ENCODE measurements at places on chromosomes 1 and 21.

DNA sequence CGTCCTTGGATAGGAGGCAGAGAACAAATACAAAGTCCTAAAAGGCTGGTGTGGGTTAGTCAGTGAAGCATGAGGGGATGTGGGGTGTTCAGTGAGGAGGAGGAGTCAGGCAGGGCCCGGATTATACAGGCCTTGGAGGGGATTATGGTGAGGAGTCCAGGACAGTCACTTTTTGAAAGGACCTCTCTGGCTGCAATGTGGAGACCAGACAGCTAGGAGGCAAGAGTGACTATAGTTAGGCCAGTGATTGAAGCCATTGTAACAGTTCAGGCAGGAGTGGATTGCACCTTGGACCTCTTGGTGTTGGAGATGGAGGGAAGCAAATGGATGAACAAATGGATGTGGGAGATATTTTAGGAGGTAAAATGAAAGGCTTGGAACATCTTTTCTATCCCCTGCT is 115.8 kb downstream of the C1orf94 start:
- no peak for DNase-seq

GRCh38 chr1:230083746-230084407 is 16.8 kb downstream of the GALNT2 start:
- DNase-seq, result no peak

GRCh38 chr1:99672530-99673213 is 26.8 kb downstream of the PALMD start:
- DNase-seq, result no peak

- no peak for DNase-seq
These were observed 147.0 kb downstream of the NRIP1 start for GRCh38 chr21:14917762-14918161.

DNA sequence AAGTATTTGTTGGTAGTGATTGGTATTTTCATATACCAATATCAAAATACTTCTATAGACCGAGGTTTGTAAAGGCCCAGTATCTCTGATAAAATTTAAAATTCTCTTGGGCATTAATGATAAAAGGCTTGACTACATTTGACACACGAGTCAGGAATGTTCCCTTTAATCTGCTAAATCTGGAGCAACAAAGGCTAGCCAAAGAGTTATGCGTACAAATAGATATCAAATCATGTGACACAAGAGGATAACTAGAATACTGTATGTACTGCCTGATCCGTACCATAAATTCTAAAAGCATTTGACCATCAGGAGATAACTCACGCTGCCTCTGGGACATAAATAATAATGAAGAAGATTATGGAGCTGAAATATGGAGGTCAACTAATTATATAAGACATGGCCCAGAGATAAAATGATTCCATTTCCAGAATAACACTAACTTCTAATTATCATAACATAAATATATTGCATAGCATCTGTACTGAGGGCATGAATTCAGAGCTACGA is 64.2 kb upstream of the SH3GLB1 start:
- DNase-seq, result no peak

GRCh38 chr1:47866601-47867437 is 130.4 kb downstream of the TRABD2B start:
- DNase-seq, result no peak

GRCh38 chr1:41513383-41513735 is 28.9 kb upstream of the EDN2 start:
- DNase-seq, result peak; percentile 52

DNA sequence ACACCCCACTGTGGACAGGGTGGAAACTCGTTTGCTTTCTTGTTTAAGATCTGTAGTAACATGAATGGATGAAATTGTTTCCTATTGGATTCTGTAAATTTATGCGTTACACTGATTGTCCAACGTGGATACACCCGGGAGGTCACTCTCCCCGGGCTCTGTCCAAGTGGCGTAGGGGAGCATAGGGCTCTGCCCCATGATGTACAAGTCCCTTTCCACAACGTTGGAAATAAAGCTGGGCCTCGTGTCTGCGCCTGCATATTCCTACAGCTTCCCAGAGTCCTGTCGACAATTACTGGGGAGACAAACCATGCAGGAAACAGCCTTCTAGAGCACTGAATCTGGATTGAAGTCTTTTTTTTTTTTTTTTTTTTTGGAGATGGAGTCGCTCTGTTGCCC is 1.4 kb downstream of the RCC1 start:
- DNase-seq, result peak; percentile 52

DNA sequence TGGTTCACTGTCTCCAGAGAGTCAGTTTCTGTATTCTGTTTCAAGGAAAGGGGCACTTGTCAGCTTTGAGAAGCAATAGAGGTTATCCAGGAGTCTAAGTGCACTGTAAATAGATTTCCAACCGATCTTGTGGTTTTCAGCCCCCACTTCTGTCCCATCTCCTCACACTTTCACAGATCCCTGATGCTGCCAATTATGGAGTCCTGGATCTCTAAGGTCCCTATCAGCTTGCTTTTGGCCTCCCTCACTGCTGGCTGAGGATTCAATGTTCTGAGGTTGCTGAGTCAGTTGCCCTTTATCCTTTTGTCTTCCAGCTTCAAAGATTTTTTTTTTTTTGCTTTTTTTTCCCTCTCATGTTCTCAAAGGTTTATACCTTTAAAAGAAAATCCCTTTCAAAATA is 98.4 kb downstream of the DIRAS3 start:
- no peak for DNase-seq

GRCh38 chr1:12774801-12775345 is 1.3 kb downstream of the PRAMEF12 start:
- no peak for DNase-seq

DNA sequence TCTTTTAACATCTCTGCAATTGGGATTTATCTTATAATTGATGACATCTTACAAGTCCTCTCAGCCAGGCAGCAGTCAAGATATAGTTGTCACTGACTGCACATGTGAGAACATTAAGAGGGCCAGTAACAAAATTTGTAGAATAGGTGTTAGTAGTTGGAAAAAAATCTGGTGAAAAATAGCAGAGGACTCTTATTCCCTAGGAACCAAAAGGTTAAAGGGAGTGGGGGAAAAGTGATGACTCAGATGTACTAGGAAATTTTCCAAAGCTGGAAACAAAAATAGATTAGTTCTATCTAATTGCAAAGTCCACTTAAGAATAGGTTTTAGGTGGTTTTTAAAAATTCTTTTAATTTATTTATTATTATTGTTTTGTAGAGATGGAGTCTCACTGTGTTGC is 3.6 kb downstream of the NUP210L start:
- no peak for DNase-seq

- no peak for DNase-seq
These were observed 37.4 kb downstream of the MAP3K21 start for GRCh38 chr1:233364695-233365539.

DNA sequence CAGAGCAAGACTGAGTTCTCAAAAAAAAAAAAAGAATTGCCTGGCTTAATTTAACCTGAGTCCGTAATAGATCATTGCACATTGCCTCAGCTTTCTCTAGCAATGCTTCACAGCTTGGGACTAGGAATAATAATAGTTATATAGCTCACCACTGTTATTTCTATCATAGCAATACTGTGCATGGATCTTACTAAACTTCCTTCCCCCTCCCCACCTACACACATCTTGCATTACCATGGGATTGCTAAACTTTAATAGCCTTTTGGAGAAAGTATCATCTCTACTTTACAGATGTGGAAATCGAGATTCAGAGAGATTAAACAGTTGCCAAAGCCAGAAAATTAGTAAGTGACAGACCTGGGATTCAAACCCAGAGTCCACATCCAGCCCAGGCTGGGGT is 99.4 kb downstream of the ATP5PO start:
- no peak for DNase-seq

DNA sequence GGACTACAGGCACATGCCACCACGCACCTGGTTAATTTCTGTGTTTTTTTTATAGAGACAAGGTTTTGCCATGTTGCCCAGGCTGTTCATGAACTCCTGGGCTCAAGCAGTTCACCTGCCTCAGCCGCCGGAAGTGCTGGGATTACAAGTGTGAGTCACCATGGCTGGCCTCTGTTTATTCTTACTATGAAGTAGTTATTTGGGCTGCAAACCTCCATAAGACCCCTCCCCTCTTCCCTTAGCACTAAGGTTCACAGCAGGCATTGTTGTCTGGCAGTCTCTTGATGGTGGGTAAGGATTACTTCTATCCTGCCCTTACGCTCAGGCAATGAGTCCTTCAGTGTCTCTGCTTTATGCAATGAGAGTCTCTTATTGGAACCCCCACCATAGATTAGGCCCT is 51.8 kb downstream of the ANGPTL1 start:
- no peak for DNase-seq

DNA sequence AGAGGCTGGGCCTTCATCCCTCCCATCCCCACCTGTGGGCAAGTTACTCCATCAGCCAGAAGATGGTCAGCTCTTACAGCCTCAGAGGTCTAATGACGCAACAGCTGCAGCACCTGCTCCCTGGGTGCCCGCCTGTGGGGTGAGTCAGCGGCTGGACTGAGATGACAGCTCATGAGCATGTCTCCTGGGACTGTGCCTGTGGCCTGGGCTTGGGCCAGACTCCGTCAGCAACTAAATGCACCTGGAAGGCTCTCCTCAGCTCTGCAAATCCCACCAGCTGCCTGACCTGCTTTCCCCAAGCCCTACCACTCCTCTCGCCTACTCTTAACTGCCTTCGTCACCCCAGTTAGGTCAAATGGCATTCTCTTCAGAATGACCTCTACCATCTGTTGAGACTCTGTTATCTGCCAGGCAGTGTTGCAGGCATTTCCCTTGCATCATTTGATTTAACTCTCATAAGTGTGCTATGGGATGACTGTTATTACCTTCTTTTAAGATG is 47.7 kb downstream of the ETS2 start:
- no peak for DNase-seq

DNA sequence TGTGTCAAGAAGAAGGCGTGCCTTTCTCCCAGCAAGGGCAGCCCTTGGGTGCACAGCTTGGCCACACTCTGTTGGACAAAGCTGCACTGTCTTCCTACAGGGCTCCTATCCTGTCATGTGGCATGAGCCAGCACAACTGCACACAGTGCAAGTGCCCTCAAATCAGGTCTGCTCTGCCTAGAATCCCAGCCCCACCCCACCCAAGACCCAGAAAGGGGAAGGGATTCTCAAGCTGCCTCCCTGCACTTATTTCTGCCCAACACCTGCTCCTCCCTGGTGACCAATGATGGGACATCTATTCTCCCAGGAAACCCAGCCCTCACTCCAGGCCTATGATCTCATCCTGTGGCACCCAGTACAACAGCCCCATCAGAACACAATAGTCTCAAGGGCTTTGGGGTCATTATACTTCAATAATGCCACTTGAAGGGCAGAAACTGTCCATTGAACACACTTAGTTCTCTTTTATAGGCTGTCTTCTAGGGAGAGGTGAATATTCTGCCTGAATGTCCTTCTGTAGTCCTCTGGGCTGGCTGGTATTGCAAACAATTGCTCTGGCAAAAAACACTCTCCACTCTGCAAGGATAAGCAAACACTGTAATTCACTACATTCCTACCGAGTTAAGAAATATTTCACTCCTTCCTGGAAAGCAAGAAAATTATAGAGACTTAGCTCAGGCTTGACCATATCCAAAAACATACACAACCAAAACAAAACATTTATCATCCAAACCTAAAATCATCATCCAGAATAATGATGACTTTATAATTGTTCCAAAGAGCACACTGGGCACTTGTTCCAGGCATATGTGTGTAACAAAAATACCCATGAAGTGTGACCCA is 43.1 kb upstream of the IGSF3 start:
- no peak for DNase-seq

GRCh38 chr1:67780637-67781036 is 52.6 kb downstream of the GNG12 start:
- no peak for DNase-seq
